ENCODE measurements at places on chromosomes 7 and 10. TPM values are rescaled to one million over a fixed set of nuclear protein-coding genes. Genes with fewer than 3 reads are reported as not detected.

PNLIPRP1 gene
- 0.45 TPM for polyA plus RNA-seq

AKR1C2 gene
- 394 TPM for polyA plus RNA-seq

SPAG6 gene
- not detected for polyA plus RNA-seq

SPDYE2B gene
- not detected for polyA plus RNA-seq

SEC23IP gene
- 15.5 TPM for polyA plus RNA-seq

PAX4 gene
- not detected for polyA plus RNA-seq

CAV1 gene
- 203 TPM for polyA plus RNA-seq

ADAM8 gene
- 14.1 TPM for polyA plus RNA-seq

ABCC2 gene
- 1.0 TPM for polyA plus RNA-seq

CLDN4 gene
- polyA plus RNA-seq: 98.3 TPM

GJD4 gene
- polyA plus RNA-seq: not detected

AGR3 gene
- 3.9 TPM for polyA plus RNA-seq

AGBL3 gene
- 1.1 TPM for polyA plus RNA-seq

PAX2 gene
- polyA plus RNA-seq: not detected

HECW1 gene
- 0.12 TPM for polyA plus RNA-seq

PRPS1L1 gene
- polyA plus RNA-seq: not detected

CRTAC1 gene
- polyA plus RNA-seq: 2.9 TPM

SFMBT2 gene
- 2.2 TPM for polyA plus RNA-seq

PTCD1 gene
- 4.5 TPM for polyA plus RNA-seq

TRIM4 gene
- 22.2 TPM for polyA plus RNA-seq

VWDE gene
- polyA plus RNA-seq: not detected

CCL24 gene
- polyA plus RNA-seq: 0.20 TPM

CLRN3 gene
- polyA plus RNA-seq: 0.07 TPM

UPK3B gene
- 0.60 TPM for polyA plus RNA-seq

MYL10 gene
- not detected for polyA plus RNA-seq

SFTPA1 gene
- 0.39 TPM for polyA plus RNA-seq

SH2B2 gene
- polyA plus RNA-seq: 1.6 TPM

FAM25C gene
- polyA plus RNA-seq: not detected

NPTX2 gene
- 10.3 TPM for polyA plus RNA-seq

LMOD2 gene
- 0.03 TPM for polyA plus RNA-seq

ERVW-1 gene
- not detected for polyA plus RNA-seq

TBX20 gene
- polyA plus RNA-seq: not detected

TRPV6 gene
- not detected for polyA plus RNA-seq

PTPRZ1 gene
- polyA plus RNA-seq: 0.76 TPM

KCP gene
- polyA plus RNA-seq: 1.5 TPM

NET1 gene
- 32.4 TPM for polyA plus RNA-seq

NEURL1 gene
- 0.51 TPM for polyA plus RNA-seq
